SK-MEL-5 (cell line): ENCODE measurements at places on chromosomes 6 and 20. TPM values are rescaled to one million over a fixed set of nuclear protein-coding genes. Genes with fewer than 3 reads are reported as not detected.

KIF25 gene
- 0.51 TPM in 1 of 2 replicates, not detected in the other for total RNA-seq

XKR7 gene
- total RNA-seq = 0.03 and 0.11 TPM in 2 replicates

E2F1 gene
- total RNA-seq = 16.7 and 18.9 TPM in 2 replicates

TRMT11 gene
- 19.4 and 21.1 TPM in 2 replicates for total RNA-seq

CD109 gene
- 53.1 and 55.9 TPM in 2 replicates for total RNA-seq

RIPPLY2 gene
- 3.8 and 4.5 TPM in 2 replicates for total RNA-seq

TBC1D7 gene
- total RNA-seq = 1,012 and 1,069 TPM in 2 replicates

GPX5 gene
- not detected in 2 replicates for total RNA-seq

CALHM5 gene
- total RNA-seq = 0.05 TPM in 1 of 2 replicates, not detected in the other

DNA sequence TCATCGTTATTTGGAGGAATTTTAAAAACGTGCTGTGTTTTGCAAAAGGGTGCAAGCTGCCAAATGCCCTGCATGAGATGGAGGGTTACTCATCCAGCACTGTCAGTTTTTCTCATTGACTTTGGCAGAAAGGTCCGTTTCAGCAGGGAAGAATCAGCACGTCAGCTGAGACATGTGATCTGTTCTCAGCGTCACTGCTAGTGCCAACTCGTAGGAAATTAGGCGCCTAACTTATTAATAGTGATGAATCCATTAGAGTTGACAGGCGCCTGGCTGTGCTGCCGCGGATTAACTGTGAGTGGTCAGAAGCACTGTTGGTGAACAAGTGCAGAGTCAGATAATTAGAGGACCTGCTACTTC is 175.5 kb upstream of the FOXQ1 start:
- DNase-seq = peak; percentile 98

DNA sequence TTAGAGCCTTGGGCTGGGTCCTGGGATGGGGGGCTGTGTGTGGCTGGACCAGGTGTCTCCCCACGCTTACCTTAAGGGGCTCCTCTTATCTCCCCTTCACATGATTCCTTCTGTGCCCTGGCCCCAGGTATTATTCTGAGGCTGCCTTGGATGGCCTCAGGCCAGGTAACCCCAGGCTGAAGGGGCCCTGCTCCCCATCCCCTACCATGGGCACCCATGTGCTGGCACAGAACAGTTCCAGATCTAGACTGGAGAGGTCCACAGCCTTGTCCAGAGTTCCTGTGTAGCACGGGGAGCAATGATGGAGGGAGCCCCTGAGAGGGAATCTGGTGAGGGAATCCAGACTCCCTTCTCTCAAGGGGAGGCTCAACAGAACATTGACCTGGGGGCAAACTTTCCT is 32.1 kb downstream of the MOCS1 start:
- DNase-seq = no peak

- no peak for DNase-seq
Measured at GRCh38 chr20:6802227-6802626, 34.7 kb downstream of the BMP2 start.

GRCh38 chr6:142246960-142247359 is 54.8 kb upstream of the ADGRG6 start:
- no peak for DNase-seq

DNA sequence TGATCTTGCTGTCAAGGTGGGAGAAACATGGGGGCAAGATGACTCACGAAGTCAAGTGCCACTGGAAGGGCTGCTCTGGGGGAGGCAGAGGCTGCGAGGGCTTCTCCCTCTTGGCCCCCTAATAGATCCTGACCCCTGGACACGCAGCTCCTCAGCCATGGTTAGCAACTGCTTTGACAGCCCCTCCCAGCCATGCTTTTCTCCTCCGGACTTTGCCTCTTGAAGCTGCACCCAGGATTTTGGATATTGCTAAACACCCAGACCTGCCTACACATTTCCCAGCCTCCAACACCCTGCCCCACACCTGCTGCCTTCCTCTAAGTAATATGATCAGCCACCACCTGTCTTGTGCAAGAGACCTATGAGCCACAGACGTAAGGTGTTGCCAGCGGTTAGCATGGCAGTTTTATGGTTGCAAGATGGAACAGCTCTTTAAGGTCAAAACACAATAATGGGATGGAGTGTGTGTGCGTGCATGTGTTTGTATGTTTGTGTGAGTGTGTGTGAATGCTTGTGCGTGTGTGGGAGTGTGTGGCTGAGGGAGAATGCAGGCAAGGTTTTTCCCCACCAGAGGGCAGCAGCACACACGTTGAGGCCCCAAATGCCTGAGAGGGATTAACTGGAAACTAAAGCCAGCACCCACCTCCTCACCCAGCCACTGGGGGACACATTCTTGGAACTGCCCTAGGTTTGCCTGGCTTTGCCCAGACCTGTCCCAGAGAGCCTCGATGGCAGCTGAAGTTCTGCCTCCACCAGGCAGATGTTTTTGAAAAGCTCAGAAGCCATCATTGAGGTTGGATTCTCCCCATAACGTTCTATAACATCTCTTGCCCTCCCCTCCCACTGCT is 2.5 kb downstream of the IP6K3 start:
- DNase-seq = peak; percentile 74

DNA sequence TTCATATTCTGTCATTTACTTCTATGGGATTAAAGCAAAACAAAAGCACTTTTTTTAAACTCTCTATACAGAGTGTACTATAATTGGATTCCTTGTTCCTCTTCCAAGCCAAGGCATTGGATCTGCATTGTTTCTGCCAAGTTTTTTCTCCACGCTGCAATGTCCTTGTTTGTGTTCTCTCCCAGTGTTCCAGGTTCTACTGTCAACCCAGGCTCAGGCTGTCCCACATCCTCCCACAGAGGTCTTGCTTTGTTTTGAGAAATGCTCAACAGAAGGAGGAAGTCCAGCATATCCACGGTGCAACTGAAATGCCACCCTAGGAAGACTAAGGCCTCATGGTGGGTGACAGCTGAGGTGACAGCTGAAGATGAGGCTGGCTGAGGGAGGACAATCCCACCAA is 287.1 kb upstream of the PRDM1 start:
- no peak for DNase-seq

DNA sequence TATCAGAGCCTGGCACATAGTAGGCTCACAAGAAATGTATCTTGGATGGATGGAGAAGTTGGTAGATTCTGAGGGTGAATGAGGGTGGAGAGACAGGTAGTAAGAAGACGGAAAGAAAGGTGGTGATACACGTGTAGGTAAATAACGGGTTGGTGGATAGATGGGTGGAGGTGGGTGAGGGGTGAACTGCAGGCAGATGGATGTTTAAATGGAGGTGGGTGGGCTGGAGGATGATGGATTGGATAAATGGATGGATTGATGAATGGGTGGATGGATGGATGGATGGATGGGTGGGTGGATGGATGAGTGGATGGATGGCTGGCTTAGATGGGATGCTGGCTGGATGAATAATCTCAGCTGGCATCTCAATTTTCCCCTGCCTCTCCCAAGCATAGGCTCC is 9.9 kb downstream of the CDH22 start:
- DNase-seq = no peak

DNA sequence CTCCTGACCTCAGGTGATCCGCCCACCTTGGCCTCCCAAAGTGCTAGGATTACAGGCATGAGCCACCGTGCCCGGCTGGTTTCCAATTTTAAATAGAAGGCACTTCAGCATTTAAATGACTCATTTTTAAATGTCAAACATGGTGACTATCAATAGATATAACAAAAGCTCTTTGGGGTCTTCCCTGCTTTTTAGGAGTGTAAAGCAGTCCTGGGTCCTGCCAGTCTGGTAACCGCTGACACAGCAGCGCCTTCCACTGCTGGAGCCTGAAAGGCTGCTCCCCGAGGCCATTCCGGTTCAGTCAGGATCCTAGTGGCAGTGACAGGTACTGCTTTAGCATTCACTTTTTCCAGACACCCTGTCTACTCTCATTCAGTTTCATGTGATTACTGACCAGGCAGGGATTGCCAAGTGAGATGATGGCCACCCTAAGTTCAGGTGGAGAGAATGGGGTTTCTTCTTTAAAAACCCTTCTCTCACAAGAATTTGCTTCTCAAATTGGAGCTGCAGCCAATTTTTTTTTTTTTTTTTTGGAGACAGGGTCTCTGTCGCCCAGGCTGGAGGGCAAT is 5.1 kb downstream of the DIDO1 start:
- peak; percentile 87 for DNase-seq

DNA sequence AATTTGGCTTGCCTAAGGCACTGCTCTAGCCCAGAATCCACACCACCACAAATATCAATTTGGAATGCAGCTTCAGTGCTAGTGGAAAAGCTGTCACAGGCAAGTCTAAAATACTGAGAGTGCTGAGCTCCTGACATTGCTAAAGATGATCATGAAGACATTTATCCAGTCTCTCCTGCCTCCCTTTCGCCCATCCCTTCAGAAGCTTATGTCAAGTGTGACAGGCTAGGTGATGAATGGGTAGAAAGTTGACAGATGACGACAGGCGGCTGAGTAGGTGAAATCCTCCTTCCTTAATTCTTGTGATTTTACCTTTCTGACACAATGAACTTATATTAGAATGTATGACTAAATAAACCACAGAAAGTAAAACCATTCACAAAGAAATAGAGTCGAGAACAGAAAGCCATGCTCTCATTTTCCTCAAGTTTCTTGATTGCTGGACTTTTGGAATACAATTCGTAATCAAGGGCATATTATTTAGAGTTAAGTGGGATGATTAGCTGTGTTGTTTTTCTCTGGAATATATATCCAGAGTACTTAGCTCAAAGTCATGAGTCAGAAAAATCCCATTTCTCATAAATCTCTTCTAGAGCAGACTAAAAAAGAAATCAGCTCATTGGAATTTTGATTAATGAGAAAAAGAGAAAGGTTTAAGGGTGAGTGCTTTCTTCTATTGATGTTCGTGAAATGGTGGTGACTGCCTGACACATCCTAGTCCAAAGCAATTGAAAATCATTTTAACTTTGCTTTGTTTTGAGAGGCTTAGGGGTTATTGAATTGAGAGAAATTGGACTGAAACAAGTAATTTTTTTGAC is 1228.2 kb upstream of the CITED2 start:
- DNase-seq = no peak

- peak; percentile 83 for DNase-seq
Measured at GRCh38 chr6:23446469-23446967, 679.5 kb upstream of the NRSN1 start.

GRCh38 chr20:63000958-63001357 is 5.8 kb downstream of the BHLHE23 start:
- DNase-seq = no peak

- no peak for DNase-seq
Measured at GRCh38 chr20:1712634-1713624, 55.4 kb upstream of the SIRPG start.

- no peak for DNase-seq
Measured at GRCh38 chr6:119390247-119390793, 40.8 kb upstream of the MAN1A1 start.

- DNase-seq = peak; percentile 71
Measured at GRCh38 chr6:52263709-52264540, 19.6 kb upstream of the IL17F start.

- peak; percentile 55 for DNase-seq
Measured at GRCh38 chr6:164322533-164322932, 908.0 kb downstream of the QKI start.

DNA sequence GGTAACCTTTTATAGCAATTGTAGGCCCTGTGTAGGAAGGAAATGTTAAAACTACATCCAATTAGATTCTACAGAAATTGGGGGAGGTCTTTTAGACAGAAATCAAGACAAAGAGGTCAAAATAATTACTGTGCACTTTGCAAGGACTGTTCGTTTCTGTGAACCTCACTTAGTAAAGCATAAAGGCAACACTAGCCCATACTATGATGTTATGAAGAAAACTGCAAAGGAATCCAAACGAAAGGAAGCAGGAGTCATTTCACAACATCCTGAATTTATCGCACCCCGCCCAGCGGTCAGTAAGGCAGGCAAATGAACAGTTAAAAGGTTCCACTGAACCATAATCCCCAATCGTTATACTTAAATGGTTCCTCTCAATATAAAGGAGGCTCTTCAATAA is 429.5 kb upstream of the ARID1B start:
- no peak for DNase-seq

DNA sequence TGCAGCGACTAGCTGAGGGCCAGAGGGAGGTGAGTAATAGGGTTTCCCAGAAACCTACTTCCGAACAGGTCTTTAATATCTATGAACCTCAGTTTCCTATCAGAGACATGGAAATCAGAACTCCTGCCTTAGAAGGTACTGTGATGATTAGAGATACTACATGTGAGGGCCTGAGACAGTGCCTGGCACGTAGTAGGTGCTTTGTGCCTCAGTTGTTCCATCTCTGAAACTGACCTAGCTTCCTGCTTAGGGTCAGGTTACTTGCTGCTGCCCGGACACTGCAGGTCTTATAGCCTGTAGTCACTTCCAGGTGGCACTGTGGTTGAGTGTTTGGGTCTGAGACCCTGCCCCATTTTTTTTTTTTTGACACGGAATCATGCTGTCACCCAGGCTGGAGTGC is 20.9 kb downstream of the RAB44 start:
- no peak for DNase-seq

GRCh38 chr6:38346291-38347079 is 293.2 kb downstream of the BTBD9 start:
- DNase-seq = no peak

DNA sequence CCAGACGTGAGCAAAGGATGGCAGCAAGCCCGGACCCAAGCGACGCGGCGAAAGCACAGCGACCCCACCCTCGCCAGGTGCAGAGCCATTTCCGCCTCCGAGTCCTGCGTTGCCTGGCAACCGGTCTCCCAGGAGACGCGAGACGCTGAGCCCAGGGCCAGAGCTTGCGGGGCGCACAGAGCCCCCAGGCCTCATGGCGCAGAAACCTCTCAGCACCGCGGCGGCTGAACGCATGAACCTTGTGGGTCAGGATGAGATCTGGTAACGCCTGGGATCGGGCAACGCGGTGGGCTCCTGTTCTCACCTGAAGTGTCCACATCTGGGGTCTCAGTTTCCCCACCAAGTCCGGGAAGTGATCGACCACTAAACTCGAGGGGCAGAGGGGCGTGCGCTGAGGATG is 77.7 kb downstream of the ANKRD60 start:
- DNase-seq = no peak

DNA sequence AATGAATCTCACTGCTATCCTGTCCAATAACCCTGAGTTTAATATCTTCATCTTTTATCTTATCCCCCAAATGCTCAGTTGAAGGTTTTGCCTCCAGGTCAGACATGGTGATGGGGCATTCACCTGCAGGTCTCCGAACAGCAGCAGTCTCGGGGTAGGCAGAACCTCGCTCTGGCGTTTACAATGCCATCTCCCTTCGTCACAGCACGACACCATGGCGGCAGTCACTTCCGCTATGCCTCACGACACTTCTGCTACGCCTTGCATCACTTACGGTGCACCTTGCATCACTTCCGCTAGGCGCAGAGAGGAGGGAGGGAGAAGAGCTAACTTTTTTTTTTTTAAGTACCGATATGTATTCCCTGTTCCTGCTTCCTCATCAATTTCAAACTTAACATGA is 194.9 kb downstream of the BCAS1 start:
- DNase-seq = no peak

- no peak for DNase-seq
Measured at GRCh38 chr6:5632348-5632935, 371.1 kb downstream of the FARS2 start.

GRCh38 chr20:57856658-57857057 is 146.8 kb upstream of the PMEPA1 start:
- DNase-seq = no peak

DNA sequence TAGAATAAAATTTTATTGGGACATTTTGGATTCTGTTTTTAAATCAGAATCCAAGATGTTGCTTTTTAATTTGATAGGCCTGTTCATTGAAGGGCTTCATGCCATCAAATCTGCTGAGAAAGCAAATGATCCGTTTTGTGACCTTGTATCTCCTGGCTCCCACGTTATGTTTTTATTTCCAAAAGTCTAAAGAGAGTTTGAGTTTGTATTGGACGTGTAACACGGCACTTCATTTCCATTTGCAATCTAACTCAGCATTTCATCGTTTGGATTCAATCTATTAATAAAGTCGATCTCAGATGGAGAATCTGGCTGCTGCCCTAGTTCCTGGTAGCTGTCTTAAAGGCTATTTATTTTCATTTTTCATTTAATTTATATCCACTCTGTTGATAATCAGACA is 17.0 kb downstream of the KIF25 start:
- DNase-seq = no peak
